Cardiac septum (tissue), 1 donor: ENCODE measurements at places on chromosomes 1 and 21. TPM values are rescaled to one million over a fixed set of nuclear protein-coding genes. Genes with fewer than 3 reads are reported as not detected.

DNA sequence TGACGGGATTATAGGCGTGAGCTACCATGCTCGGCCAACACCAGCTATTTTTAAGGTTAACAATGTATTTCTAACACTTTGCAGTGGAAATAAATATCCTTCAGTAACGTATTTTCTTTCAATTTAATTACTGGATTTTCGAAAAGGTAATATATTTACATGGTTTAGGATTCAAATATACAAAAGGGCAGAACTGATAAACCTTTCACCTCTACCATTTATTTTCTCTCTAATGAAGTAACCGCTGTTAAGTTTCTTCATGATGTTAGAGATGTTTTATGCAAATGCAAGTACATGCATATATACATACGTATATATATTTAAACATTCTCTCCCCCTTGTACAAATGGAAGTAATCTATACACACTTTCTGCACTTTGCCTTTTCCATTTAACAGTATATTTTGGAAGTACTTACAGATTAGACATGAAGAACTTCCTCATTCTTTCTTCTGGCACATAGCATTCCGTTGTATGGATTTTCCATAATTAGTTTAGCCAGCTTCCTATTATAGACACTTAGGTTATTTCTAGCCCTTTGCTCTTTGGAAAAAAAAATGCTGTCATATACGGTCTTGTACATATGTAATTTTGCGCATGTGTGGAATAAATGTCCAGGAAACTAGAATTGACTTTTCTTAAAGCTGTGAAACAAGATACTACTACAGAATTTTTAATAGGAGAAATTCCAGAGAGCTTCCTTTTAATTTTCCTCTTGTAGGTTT is 14.9 kb upstream of the HJV start:
- no peak for DNase-seq

DNA sequence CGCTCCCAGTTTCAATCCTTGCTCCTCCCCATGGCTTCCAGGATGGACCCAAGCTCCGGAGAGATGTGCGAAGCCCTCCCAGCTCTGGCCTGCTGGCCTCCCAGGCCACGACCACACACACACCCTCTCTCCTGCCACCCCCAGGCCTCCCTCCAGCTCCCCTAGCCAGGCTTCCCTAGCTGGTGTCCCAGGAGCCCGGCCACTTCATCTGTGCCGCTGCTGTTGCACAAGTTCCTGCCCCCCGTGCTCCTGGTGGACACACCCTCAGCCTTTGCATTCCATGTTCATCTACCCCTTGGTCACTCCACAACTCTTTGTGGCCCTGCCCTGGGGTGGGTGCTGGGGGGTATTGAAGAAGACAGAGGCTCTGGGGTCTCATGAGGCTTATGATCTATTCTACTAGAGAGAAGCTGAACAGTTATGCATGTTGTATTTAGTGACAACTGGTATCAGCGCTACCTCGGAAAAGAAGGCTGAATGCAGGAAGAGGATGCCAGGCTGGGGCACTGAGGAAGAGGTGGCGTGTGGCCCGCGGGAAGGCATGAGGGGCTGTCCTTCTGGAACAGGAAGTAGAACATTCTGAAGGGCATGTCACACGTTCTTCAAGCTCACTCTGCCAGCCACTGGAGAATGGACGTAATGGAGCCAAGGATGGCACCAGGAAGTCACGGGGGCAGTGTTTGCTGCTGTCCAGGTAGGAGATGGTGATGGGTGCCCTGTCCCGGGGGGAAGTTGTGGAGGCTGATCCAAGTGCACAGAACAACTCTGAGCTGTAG is 172.4 kb downstream of the PSMG1 start:
- DNase-seq = no peak

- DNase-seq = no peak
These were observed 41.7 kb upstream of the RAB4A start for GRCh38 chr1:229229137-229229720.

GRCh38 chr21:25563361-25564116 is 43.7 kb downstream of the MRPL39 start:
- DNase-seq = no peak

C21orf58 gene
- total RNA-seq = 1.4 TPM

- DNase-seq = peak; percentile 38
These were observed 2.9 kb downstream of the BTBD19 start for GRCh38 chr1:44811234-44811633.

- DNase-seq = no peak
These were observed 64.5 kb upstream of the PRRC2C start for GRCh38 chr1:171420810-171421209.

DNA sequence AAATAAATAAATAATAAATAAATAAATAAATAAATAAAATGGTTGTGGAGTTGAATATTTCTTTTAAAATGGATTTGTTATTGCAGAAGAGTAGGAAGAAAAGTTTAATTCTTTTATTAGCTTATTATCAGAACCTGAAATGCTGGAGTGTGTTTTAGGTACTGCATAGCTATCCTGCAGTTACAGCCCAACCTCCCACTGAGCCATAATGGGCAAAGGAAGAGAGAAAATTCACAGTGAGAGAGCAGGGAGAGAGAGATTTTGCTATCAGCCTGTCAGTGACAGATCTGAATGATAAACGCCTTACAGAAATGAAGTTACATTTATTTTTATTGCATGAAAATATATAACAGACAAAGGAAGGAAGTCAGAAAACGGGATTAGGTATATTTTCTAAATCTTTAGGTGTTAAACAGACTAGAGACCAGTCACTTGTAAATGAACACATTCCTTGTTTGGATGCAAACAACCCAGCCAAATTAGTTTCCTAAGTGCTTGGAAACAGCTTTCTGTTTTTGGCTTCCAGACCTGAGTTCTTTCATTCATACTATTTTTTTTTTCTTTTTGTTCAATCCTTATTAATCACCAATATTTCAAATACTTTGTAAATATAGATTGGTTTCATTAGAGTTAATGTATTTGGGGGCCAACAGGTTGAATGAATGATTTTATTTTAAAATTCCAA is 425.3 kb downstream of the USP25 start:
- no peak for DNase-seq

GRCh38 chr1:163896001-163896400 is 574.2 kb downstream of the NUF2 start:
- no peak for DNase-seq

DNA sequence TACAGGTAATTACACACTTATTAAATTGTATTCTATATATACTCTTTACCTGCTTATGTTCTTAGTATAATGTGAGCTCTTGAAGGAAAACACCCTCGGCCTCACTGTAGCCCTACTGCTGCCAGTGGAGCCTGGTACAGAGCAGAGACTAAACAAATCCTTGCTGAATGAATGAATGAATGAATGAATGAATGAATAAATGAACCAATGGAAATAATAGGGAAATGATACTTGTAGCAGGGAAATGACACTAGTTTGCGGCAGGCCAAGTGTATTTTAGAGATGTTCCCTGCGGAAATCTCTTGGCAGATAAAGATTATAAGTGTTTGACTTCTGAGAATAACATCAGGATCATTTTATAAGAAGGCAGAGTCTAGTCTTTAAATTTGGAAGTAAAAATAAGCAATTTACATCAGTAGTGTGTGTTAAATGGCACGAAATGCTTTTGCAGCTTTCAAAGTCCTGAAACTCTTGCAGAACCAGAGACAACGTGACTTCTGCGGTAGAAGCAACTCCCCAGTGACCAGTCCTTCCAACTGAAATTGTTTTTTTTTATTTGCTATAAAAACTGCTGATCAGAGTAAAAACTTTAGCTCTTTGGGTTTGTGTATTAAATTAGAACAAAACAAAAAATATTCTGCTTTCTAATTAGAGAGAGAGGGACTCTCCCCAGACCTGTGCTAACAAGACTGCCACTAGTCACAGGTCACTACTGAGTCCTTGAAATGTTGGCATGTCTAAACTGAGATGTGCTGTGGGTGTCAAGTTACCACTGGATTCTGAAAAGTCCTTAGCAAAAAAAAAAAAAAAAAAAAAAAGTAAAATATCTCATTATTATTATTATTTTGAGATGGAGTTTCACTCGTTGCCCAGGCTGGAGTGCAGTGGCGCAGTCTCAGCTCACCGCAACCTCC is 199.3 kb upstream of the MAP1LC3C start:
- DNase-seq = no peak

GRCh38 chr1:7495962-7496361 is 275.1 kb upstream of the VAMP3 start:
- DNase-seq = no peak

DNA sequence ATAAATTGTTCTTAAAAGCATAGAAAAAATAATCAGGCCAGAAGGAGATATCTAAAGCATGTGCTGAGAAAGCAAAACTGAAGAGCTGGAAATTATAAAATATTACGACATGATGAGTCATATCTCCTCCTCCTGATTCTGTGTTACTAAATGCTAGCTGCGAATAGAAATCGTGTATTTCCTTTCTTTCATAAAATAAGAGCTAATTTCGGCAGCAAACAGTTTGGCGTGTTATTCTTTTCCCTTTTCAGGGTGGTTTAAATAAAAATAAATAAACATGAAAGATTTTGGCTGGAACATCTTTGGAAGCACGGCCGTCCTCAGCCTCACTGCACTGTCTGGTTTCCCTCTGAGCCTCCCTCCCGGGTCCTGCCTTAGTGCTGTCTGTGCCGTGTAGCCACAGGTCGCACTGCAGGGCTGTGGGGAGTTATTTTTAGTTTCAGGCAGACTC is 56.0 kb downstream of the ADARB1 start:
- no peak for DNase-seq

DNA sequence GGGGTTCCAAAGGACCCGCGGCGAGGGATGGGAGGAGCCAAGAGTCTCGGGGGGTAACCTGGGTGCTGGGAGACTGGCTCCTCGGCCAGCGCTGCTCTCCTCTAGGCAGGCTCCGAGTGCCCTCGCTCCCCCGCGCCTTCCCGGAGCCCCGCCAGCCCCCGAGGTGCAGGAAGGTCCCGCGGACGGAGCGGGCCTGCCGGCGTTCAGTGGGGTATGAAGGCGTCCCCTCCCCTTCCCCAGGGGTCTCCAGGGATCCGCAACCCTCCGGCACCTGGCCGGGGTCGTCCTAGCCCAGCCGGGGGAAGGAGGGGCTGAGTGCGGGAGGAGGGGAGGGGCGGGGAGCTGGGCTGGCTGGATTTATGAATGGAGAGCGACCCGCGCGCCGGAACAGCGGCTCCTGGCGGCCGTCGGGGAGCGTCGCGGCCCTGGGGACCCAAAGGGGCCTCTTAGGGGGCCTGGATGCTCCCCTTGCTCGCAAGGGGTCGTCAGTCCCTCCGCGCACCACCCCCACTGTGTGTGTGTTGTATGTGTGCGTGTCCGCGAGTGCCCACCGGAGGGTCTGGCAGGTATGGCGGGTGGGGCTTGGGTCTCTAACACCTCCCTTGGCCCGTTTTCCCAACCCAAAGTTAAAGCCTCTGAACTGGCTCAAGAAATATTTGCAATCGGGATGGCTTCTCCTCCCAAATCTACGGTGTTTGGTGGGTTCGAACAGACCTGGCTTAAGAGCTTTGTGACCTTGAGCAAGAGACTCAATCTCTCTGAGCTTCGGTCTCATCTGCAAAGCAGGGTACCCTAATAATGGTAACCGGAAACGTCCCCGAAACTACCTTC is 642 bp downstream of the HCRTR1 start:
- no peak for DNase-seq

TSPAN1 gene
- 3.0 TPM for total RNA-seq

OR2T29 gene
- not detected for total RNA-seq

GRCh38 chr1:153531638-153532037 is 4.2 kb downstream of the S100A6 start:
- DNase-seq = no peak

MCOLN2 gene
- total RNA-seq = 0.13 TPM

- DNase-seq = no peak
These were observed 7.6 kb downstream of the MEX3A start for GRCh38 chr1:156074661-156075060.

DNA sequence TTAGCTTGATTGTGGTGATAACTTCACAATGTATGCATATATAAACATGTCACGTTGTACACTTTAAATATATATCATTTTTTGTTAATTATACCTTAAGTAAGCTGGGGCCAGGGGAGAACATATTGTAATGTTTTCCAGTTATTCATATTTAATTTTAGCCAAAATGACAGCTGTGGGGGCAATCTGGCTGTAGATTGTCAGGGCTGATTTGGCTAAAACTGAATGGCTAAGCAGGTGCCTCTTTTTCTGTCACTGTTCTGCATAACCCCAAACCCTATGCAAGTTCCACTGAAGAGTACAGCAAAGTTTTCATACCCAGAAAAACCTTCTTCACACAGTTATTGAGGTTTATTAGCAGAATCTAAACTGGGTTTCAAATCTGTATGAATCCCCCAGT is 318.2 kb downstream of the PTPRC start:
- no peak for DNase-seq

SPATA45 gene
- not detected for total RNA-seq

OR4F29 gene
- total RNA-seq = not detected

DNA sequence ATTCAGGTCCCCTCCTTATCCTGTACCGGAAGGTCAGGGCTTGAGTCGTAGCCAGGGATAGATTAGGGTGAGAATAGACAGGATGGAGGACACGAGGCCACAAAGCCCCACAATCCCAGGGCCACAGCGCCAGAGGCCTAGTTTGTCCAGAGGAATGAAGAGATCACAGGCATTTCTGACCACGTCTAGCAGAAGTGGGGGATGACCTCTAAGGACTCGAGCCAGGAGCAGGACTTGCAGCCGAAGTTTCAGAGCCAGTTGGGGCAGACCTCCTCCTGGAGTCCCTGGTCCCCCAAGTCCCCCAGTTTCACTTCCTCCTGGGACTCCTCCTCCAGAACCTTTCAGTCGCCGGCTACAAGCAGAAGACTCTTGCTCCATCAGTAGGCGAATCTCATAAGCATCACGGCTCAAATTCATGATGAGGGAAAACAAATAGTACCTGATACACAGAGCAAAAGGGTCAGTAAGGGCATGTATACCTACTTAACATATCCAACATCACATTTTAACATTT is 2.3 kb upstream of the ITGA10 start:
- no peak for DNase-seq

HTR6 gene
- total RNA-seq = not detected

GRCh38 chr1:42937141-42937696 is 21.4 kb downstream of the SLC2A1 start:
- peak; percentile 79 for DNase-seq

FAM177B gene
- not detected for total RNA-seq

F13B gene
- not detected for total RNA-seq

DNA sequence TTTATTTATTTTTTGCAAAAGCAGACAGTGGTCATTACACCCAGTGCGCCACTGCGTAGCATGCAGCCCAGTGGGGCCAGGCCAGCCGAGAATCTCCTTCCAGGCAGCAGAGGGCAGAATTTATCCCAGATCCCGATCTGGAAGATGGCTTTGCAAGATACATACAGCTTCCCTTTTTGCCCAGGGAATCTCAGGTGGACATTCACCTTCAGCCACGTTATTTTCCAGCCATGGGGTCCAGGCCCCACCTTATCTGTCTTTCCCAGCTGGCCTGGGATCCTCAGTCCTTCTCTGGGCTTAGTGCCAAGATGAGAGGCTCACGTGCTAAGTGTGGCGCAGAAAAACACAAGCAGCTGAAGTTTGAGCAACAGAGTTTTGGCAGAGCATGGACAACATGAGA is 123.6 kb downstream of the AJAP1 start:
- no peak for DNase-seq
